Stimulated activated CD8-positive, alpha-beta memory T cell treated with anti-CD3 and anti-CD28 coated beads, Interleukin-4, amount 100 ng/mL, for 1 hour (primary cell): ENCODE measurements at places on chromosomes 11 and 22.

- no peak for DNase-seq
Observed at GRCh38 chr11:23953951-23954710, 542.7 kb upstream of the LUZP2 start.

DNA sequence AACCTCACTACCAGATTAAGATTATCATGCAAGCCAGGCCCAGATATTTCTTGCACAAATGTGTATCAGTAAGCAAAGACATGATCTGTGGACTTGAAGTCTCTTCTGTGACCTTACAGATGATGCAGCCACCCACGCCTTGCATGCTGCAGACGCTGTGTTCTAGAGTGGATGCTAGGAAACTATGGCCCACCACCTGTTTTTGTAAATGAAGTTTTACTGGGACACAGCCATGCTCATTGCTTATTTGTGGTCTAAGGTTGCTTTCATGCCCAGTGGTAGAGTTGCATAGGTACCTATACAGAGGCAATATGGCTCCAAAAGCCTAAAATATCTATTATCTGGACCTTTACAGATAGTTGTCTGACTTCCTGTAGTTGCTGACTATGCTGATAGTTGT is 47.5 kb upstream of the SORL1-AS1 start:
- no peak for DNase-seq

GRCh38 chr11:114158421-114158820 is 98.9 kb downstream of the ZBTB16 start:
- DNase-seq: no peak

DNA sequence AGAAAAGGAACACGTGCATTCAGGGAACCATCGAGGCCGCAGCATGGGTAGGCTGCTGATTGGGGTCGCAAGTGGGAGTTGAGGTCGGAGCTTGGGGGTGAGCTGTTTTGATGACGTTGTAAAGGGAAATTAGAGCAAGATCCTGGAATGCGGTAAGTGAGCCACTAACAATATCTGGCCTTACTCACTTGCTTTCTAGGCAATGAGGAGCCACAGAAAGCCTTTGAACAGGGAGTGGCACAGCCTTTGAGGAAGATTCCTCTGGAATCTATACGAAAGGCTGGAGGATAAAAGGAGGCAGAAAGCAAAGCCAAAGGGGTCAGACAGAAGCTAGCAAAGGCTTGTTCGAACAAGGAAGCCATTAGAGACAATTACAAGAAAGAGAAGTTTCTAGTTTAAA is 197.5 kb downstream of the LARGE1 start:
- DNase-seq: no peak

GRCh38 chr11:45267652-45268299 is 18.4 kb downstream of the SYT13 start:
- DNase-seq: no peak

- no peak for DNase-seq
Observed at GRCh38 chr22:48239461-48240147, 1477.2 kb downstream of the TBC1D22A start.

- no peak for DNase-seq
Observed at GRCh38 chr11:133828871-133829270, 16.4 kb downstream of the SPATA19 start.

DNA sequence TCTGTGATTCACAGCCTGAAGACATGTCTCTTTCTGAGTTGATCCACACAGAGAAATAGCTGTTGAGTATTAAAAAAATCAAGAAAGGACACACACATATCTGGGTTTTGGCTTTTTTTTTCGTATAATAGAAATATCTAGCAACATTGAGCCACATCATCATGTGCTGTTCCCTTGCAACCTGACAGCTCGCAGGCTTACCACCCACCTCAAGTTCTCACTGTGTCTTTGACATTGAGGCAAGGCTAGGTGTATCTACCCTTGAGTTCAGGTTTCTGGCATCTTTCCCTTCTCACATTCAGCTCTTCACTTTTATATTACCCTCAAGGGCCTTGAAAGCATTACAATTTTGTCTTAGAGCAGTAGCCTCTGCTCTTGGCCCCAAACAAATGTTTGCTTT is 490.3 kb upstream of the KIRREL3 start:
- DNase-seq: no peak

DNA sequence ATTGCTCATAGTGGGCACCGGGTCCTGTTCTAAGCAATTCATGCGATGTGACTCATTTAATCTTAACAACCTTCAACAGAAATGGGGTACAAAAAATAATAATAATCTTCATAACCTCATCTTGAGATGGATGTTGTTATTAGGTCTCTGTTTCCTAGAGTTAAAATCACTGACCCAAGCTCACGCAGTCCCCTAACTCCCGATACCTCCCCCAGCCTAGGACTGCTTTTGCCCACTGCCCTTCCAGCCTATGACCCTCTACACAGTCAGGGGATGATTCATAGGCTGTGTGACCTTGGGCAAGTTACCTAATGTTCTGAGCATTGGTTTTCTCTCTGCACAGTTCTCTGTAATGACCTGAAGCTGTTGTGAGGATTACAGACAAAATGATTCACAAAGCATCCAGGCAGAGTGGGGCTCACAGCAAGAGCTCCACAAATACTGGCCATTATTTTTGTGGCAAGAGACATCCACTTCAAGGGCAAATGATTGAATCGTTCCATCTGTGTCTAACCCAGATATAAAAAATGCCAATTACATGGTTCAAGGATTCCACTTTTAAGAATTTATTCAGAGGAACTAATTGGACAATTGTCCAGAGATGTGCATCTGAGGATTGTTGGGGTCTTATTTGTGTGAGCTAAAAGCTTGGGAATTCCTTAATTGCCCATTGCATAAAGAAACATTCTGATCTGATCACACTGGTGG is 20.0 kb downstream of the MTFP1 start:
- DNase-seq: no peak

- DNase-seq: no peak
Observed at GRCh38 chr22:48099671-48100070, 1337.2 kb downstream of the TBC1D22A start.

- no peak for DNase-seq
Observed at GRCh38 chr22:48952256-48953102, 875.2 kb downstream of the BRD1 start.

DNA sequence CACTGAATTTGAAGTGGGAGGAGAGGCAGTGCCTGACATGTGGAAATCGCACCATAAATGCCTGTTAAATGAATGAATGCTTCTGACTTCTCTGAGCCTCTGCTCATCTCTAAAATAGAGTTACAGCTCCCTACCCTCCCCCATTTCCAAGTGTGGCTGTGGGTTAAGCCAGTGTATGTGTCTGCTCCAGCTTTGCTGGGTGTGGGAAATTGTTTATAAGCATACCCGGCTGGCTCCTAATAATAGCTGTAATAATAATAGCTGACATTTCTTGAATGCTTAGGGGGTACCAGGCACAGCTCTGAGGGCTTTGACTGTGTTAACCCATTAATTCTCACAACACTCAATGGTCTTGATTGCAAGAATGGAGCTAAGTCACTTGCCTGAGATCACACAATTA is 7.0 kb upstream of the FCHSD2 start:
- no peak for DNase-seq

- DNase-seq: no peak
Observed at GRCh38 chr11:77322506-77322905, 21.0 kb upstream of the GDPD4 start.

DNA sequence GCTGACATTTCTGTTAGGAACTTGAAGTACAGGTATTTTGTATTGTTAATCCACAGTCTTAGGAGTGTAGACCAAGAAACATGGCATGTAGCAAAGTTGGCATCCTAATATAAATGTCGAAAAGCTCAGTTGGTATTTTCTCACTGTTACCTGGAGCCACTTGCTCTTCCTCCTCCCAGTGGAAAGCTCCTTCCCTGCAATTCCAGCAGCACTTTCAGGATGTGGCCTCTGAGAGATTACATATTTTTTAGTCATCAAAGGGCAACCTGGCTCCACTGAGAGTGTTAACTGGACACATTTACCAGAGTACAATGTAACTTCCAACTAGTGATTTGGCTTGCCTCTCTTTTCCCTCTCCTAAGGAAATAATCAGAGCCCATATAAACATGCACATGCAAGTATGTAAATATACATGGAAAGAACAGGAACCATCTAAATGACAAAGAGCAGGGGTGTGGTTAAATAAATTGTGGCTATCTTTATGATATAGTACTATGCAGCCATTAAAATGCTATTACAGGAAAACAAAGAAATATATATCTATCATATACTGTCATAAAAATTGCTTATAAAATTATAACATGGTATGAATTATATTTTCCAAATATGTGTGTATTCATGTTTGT is 14.3 kb upstream of the EED start:
- DNase-seq: no peak

- DNase-seq: no peak
Observed at GRCh38 chr11:75523189-75523588, 2.6 kb downstream of the GDPD5 start.
